ENCODE measurements at places on chromosomes 1 and 21.
A peak's percentile ranks its signal among the peaks of the same experiment; 100 is the strongest.

DNA sequence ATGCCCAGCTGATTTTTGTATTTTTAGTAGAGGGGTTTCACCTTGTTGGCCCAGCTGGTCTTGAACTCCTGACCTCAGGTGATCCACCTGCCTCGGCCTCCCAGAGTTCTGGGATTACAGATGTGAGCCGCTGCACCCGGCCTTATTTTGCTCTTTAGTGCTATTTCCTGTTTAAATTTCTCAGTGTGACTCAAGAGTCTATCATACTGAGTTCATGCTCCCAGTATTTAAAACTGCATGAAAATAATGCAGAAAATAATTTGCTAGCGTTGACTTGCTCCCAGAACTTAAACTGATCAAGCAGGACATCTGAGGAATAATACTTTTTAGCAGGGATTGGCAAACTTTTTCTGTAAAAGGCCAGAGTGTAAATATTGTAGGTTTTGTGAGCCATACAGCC is 86.4 kb upstream of the C1orf21 start:
- DNase-seq: no peak

DNA sequence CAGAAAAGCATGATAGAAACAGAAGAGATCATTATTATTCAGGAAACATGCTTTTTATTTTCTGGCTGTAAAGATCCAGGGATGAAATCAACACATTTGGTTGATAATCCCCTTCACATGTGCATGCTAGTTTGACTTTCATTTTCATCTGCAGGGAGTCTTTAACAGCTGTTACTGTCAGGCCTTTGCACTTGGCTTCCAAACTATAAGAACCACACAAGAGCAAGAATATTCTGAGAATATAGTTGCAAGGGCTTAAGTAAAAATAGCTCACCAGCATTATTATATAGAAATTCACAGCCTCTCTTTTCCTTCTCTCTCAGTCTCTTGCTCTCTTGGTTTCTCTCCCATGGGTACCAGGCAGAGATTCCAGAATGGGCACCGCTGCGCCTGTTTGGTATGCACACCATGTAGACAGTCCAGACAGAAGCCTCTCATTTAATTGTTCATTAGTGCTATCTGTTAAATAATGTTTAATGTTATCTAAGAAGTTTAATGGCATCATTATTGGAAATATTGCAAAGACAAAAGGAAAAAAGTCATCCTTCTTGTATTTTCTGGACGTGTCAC is 622.3 kb upstream of the PLXNA2 start:
- DNase-seq: no peak

- no peak for DNase-seq
These were observed 6.8 kb downstream of the MINDY1 start for GRCh38 chr1:150999926-151000325.

DNA sequence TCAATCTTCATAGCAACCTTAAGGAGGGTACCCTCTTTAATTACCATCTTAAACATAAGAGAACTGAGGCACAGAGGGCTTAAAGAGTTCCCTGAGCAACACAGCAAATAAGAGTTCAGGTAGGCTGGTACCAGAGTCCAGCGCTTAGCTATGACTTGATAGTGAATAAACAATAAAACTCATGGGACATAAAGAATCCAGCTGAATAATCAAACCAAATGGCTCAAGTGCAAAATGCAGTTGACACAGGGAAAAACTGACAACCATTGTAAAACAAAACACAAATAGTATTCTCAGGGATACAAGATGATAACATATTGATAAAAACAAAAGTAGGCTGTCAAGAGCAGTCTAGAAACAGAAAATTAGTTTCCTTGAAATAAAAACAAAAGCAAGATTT is 176.9 kb upstream of the HMGB4 start:
- DNase-seq: no peak

GRCh38 chr1:52920791-52921291 is 699 bp downstream of the ECHDC2 start:
- peak; percentile 46 for DNase-seq

DNA sequence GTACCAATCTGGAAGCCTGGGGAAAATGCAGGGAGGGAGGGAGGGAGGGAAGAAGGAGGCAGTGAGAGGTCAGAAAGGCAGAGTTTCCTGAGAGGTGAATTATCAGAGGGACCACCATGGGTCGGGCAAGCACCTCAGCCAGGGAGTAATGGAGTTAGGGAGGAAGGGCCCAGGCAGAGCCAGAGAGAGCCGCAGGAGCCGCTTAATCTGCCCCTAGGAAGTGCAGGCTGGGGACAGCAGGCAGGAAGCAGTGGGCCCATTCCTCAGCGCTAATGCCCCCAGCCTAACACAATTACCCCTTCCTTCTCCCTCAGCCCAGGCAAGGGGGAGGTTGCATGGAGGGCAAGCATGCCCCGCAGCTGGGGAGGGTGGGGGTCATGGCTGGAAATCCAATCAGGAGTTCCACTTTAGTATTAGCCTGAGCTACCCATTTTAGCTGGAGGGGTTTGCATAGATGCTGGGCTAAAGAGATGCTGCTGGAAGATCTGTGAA is 109.0 kb downstream of the TMEM53 start:
- no peak for DNase-seq

GRCh38 chr1:154320882-154321608 is at the start of gene AQP10:
TSS of gene AQP10 (plus strand) at chr1:154321093. CDS start at chr1:154321156, 63 bp downstream.
- DNase-seq: no peak

DNA sequence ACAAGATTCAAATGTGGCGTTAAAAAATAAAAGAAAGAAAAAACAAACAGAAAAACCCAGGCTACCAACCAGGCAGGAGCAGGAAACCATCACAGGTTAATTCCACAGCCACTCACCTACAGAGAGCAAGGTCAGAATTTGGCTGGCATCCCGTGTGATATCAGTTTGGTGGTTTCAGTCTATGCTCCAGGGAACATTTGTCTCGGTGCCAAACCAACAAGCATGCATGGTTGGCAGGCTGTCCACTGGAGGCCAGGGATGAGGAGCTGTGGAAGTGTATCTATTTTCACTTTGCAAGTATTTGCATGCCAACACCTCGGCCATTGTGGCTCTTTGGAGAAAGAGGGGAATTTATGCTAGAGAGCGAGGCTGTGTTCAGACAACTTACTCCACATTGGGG is 53.1 kb upstream of the PROX1 start:
- DNase-seq: no peak

- peak; percentile 27 for DNase-seq
These were observed 57.7 kb upstream of the DPT start for GRCh38 chr1:168786476-168787330.

- DNase-seq: no peak
These were observed 43.0 kb downstream of the PLXNA2 start for GRCh38 chr1:208201229-208201628.

DNA sequence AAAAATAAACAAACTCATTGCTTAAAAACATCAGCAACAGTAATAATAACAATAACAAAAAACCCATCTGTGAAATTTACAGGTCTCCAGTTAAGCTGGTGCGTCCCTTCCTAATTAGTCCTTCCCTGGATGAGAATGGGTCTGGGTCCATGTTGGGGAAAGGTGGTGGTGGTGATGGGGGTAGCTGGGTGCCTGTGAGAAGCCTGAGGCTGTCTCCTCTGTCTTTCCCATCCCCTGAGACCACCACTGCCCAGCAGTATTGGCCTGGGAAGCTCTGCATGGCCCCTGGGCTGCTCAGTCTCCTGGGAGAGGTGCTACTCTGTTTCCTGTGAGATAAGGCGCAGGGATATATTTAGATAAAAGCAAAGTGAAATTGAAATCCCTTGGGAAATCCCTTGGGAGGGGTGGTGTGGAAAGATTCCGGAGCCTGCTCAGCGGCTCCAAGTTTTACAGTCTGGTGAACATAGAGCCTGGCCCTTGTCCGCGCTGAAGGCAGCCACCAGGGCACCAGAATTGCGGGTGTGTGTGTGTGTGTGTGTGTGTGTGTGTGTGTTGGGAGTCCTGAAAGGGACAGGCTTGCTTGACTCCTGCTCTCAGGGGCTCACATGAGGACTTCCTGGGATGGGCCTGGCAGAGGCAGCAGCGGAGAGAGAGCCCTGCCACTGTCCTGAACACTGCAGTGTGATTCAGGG is 150.2 kb downstream of the FOXD2 start:
- no peak for DNase-seq

GRCh38 chr1:58919959-58920321 is 136.1 kb upstream of the JUN start:
- no peak for DNase-seq

GRCh38 chr1:2151252-2151651 is 43.3 kb downstream of the FAAP20 start:
- no peak for DNase-seq

- peak; percentile 60 for DNase-seq
These were observed 1.6 kb downstream of the TMEM200B start for GRCh38 chr1:29121936-29122681.

DNA sequence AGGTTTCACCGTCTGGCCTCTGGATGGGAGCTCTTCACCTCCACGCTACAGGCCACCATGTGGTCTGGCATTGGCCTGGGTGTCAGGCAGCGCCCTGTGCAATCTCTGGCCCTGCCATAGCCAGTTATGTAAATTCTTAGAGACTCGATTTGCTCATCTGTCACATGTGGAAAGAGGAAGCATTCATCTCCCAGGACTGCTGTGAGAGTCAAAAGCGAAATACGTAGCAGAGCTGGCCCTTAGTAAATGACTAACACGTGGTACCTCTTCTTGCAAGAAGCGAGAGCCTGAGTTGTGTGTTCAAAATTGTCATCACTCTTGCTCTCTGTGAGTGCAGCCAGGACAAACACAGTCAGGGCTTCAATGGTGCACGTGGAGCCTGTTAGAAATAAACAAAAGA is 159.0 kb upstream of the BACE2 start:
- DNase-seq: no peak

DNA sequence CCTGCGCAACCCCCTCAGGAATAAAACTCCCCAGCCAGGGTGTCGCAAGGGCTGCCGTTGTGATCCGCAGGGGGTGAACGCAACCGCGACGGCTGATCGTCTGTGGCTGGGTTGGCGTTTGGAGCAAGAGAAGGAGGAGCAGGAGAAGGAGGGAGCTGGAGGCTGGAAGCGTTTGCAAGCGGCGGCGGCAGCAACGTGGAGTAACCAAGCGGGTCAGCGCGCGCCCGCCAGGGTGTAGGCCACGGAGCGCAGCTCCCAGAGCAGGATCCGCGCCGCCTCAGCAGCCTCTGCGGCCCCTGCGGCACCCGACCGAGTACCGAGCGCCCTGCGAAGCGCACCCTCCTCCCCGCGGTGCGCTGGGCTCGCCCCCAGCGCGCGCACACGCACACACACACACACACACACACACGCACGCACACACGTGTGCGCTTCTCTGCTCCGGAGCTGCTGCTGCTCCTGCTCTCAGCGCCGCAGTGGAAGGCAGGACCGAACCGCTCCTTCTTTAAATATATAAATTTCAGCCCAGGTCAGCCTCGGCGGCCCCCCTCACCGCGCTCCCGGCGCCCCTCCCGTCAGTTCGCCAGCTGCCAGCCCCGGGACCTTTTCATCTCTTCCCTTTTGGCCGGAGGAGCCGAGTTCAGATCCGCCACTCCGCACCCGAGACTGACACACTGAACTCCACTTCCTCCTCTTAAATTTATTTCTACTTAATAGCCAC is 696 bp downstream of the TGFB2 start:
- DNase-seq: peak; percentile 55

- DNase-seq: no peak
These were observed 10.3 kb downstream of the DONSON start for GRCh38 chr21:33578214-33578613.

Measured in iPS-NIHi11 (cell line).